ENCODE measurements at places on chromosomes 5 and 9.

GRCh38 chr9:108477529-108478006, 378.2 kb downstream of the ACTL7B start:
- DNase-seq: no peak

- no peak for DNase-seq
Measured at GRCh38 chr5:107154593-107154992, 516.1 kb downstream of the EFNA5 start.

DNA sequence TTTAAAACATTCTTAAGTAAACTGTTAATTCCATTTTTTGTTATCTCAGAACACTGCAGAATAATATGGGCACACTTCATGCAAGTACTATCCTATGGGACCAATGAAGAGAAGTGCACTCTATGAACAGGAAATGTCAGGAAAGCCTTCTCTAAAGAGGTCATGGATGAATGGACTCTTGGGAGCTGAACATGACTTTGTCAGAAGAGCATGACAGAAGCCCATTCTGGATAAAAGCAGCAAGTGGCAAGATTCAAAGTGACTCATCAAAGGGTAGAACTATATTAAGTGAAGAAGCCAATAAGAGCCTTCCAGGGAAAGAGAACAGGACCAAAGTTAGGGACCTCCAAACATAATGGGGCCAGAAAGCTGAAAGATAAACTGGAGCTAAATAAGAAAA, 94.0 kb downstream of the RAPGEF6 start:
- no peak for DNase-seq

- no peak for DNase-seq
Measured at GRCh38 chr5:134490925-134491271, 34.6 kb upstream of the JADE2 start.

DNA sequence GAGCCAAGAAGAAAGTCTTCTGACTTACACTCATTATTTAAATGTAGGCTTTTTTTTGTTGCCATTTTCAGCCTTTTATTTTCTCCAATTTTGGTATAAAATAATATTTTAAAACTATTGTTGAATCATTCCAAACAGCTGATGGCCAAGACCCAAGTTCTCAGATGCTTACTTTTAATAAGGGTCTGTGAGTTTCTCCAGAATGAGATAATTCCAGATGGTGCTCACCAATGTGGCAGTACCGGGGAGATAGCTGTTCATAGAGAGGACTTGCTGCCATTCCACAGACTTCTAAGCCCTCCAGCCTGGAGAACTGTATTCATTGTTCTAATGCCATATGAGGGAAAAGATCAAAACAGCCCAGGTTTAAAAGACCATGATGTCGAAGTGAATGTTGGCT, 5.3 kb upstream of the C1QTNF2 start:
- DNase-seq: no peak
